CD4-positive, CD25-positive, alpha-beta regulatory T cell (primary cell): ENCODE measurements at places on chromosomes 6 and 20. TPM values are rescaled to one million over a fixed set of nuclear protein-coding genes. Genes with fewer than 3 reads are reported as not detected.

The EBF4 gene
- 1.8 TPM for total RNA-seq

DNA sequence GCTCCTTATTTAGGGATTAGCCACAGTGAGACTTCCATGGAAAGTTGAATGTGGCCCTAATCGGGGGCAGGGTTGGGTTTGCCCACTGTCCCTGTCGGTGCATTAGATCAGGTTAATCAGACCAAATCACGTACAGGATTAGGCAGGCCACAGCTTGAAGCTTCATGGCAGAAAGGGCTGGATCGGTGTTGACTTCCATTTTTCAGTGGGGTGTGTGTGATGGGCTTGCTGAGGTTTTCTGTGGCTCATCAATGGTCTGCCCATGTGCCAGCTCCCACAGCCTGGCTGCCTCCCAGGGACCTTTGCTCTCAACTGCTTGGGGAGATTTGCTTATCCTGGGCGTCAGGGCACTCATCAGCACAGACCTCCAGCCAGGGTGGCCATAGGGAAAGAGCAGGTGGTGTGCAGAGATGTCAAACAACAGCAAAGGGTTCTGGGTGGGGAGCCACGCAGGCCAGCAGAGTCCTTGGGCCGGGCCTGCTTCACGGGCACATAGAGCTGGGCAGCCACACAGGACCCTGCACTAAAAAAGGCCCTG is 130.7 kb downstream of the TFAP2C start:
- DNase-seq: no peak
- H3K27me3 ChIP-seq: no peaks in the 10 kb centered on the region
- no peaks in the 10 kb centered on the region for H3K4me1 ChIP-seq
- no peak overlapping the region for H3K27ac ChIP-seq
- no peaks in the 10 kb centered on the region for H3K36me3 ChIP-seq
- no peak overlapping the region for H3K4me3 ChIP-seq

DNA sequence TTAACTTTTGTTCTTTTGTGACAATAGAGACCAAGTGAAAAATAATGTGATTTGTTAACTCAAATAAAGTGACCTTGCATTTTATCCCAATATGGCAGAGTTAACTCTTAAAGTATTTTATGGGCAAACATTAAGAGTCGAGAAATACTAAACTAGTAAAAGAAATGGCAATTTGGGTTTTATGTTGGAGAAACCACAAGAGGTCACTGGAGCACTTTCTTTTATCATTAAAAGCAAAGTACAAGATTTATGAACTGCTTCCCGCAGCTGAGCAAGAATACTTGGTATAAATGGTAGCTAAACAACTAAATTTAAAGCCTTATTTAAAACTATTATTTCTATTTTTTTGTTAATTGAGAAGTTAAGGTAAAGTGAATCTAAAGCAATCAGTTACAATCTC is 33.5 kb upstream of the MCM9 start:
- H3K4me3 ChIP-seq: no peak overlapping the region
- H3K27ac ChIP-seq: no peak overlapping the region
- no peaks in the 10 kb centered on the region for H3K27me3 ChIP-seq
- H3K4me1 ChIP-seq: no peaks in the 10 kb centered on the region

- no peaks in the 10 kb centered on the region for H3K27me3 ChIP-seq
- H3K36me3 ChIP-seq: no peaks in the 10 kb centered on the region
- H3K4me1 ChIP-seq: no peaks in the 10 kb centered on the region
- no peak overlapping the region for H3K27ac ChIP-seq
- H3K4me3 ChIP-seq: no peak overlapping the region
Measured at GRCh38 chr6:108002365-108003221, 44.6 kb upstream of the SEC63 start.

- H3K4me3 ChIP-seq: no peak overlapping the region
- H3K27me3 ChIP-seq: no peaks in the 10 kb centered on the region
- no peak overlapping the region for H3K27ac ChIP-seq
- H3K4me1 ChIP-seq: no peaks in the 10 kb centered on the region
- no peak for DNase-seq
Measured at GRCh38 chr6:113564371-113565171, 292.6 kb upstream of the MARCKS start.
